ENCODE measurements at places on chromosomes 1 and 21. TPM values are rescaled to one million over a fixed set of nuclear protein-coding genes. Genes with fewer than 3 reads are reported as not detected.

EXTL1 gene
- total RNA-seq, result not detected

DNA sequence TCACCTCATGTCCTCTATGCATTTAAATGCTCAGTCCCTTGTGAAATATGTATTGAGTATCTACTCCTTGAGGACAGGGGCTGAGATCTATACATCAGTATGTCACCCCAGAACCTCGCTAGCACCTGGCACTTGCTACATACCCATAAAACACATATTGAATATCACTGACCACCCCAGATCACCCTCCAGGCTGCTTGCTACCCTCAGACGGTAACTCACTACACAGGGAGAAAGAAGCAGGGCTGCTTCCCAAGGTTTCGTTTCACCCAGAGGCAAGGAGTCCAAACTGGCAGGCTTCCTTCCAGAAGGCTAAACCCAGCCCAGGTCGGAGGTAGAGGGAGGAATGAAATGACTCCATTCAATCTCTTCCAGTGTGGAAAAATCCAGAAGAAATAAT lies 8.5 kb downstream of the INKA2 start:
- DNase-seq, result no peak

GRCh38 chr1:188065917-188066316 lies 1237.2 kb downstream of the PLA2G4A start:
- DNase-seq, result no peak

- DNase-seq, result no peak
These were observed 1.2 kb downstream of the C1QTNF12 start for GRCh38 chr1:1245178-1245816.
